ENCODE measurements at places on chromosomes 12 and 14. TPM values are rescaled to one million over a fixed set of nuclear protein-coding genes. Genes with fewer than 3 reads are reported as not detected.

DNA sequence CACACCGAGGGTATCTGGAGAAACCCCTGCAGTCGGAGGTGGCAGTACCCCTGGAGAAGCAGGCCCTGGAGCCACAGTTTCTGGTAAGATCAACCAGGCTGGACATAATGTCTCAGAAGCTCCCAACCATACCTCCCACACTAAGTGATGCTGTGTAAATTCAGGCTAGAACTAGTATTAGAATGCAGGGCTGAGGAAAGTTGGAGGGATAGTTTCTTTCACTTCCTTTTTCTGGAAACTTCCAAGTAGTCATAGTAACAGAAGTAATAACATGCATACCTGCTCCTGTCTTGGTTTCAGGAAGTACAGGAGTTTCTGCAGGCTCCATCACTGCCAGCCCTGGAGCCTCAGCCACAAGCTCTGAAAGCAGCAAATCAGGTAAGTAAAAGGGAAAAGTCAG lies 228.1 kb upstream of the CNTN1 start:
- no peak for DNase-seq

KRT3 gene
- total RNA-seq, result not detected

WBP11 gene
- total RNA-seq, result 17.4 TPM

DNA sequence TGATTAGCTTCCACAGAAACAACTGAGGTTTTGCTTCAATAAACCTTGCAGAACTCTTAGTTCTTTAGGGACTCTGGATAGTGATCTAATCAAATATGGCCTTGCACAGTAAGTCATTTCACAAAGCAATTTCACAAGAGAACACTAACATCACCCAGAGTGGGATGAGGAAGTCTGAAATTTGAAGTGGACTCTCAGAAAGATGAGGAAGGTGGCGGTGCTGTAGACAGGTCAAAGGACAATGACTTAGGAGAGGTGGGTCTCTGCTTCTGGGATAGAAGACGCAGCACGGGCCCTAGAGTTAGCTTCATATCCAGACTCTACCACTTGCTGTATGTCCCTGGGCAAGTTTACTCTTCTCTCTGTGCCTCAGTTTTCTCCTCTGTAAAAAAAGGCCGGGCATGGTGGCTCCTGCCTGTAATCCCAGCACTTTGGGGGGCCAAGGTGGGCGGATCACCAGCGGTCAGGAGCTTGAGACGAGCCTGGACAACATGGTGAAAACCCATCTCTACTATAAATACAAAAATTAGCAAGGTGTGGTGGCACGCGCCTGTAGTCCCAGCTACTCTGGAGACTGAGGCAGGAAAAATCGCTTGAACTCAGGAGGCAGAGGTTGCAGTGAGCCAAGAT lies 18.9 kb downstream of the FOS start:
- no peak for DNase-seq

DNA sequence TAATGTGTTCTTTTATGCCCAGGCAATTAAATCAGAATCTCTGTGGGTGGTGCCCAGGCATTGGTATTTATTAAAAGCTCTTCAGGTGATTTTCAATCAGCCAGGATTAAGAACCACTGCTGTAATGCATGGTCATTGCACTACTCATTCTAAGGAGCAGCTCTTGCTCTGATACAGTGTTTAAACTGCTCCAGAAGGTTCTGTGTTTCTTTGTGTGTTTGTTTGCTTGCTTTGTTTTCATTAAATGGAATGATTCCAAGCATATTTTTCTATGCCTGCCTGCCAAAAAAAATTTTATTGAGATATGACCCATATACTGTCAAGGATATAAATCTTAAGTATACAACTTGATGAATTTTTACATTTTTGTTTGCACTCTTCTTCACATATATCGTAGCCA lies 54.0 kb downstream of the KCNK13 start:
- DNase-seq, result no peak

INHBC gene
- not detected for total RNA-seq
